Hippocampal formation (tissue), 2 donors: ENCODE measurements at places on chromosomes 12 and 14.
A peak's percentile ranks its signal among the peaks of the same experiment; 100 is the strongest.

DNA sequence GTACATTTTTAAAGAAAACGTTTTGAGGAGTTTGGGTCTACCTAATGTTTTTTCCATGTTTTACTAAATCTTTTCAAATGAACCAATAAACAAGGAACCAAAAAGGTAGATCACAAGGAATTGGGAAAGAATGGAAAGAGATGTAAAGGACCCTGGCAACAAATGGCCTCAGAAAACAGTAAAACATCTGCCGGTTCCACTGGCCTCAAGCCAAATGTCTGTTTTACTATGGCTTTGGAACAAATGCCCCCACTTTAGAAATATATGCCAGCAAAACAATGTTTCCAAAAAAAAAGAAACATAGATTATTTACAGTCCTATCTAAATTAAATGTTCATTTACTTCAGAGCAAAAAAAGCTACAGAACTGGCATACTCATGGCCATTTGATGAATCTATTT is 3.0 kb downstream of the TRMT5 start:
- no peak for DNase-seq

DNA sequence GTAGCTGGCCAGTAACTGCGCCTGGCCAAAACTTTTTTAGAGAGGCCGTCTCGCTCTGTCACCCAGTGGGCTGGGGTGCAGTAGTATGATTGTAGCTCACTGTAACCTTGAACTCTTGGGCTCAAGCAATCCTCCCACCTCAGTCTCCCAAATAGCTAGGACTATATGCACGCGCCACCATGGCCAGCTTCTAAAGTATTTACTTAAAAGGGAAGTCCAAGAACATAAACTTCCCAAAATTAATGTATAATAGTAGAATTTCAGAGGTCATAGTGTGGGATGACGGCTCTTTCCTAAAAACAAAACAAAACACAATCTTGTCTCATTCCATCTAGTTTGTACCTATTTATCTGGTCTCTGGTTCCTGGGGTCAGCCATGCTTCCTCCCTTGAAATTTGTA is 42.2 kb upstream of the FOS start:
- no peak for DNase-seq

GRCh38 chr12:89468648-89469326 is 55.8 kb downstream of the GALNT4 start:
- DNase-seq, result no peak

- no peak for DNase-seq
Observed at GRCh38 chr12:120761519-120761934, 35.9 kb downstream of the ACADS start.

GRCh38 chr14:70748422-70748821 is 60.9 kb downstream of the MAP3K9 start:
- no peak for DNase-seq

DNA sequence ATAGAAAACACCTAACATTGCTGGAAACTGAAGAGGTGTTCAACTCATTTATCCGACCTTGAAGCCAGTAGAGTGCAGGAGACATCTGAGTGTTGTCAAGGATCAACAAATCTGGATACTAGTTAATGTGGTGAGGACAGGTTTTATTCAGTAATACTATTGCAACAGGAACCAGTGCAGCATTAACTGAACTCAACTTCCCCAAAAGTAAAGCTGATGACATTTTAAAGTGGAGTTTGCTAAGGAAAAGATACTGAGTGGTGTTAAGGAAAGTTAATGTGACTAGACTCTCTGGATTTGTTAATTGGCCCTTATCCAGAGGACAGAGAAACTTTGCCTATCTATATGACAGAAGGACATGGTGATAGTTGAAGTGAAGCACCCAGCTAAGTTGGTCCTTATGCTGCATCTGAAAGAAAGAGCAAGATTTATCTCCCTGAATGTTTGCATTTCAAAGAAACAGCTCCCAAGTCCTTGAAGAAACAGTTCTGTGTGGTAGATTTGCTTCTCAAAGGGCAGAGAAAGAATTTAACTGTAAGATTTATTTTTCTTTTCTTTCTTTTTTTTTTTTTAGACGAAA is 1.2 kb upstream of the CLEC7A start:
- DNase-seq, result no peak

- DNase-seq, result no peak
Observed at GRCh38 chr12:51911788-51912711, 4.7 kb downstream of the ACVRL1 start.

GRCh38 chr12:20376984-20377383 is 8.6 kb downstream of the PDE3A start:
- no peak for DNase-seq

DNA sequence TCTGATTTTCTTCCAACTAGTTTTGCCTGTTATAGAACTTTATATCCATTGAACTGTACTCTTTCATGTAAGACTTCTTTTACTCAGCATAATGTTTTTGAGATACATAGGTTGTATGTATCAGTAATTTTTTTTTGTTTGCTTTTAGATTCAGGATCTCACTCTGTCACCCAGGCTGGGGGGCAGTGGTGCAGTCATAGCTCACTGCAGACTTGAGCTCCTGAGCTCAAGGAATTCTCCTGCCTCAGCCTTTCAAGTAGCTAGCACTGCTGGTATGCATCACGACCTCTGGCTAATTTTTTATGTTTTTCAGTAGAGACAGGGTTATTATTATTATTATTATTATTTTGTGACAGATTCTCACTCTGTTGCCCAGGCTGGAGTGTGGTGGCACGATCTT is 65.0 kb upstream of the DDHD1 start:
- no peak for DNase-seq

- DNase-seq, result no peak
Observed at GRCh38 chr14:54594537-54594936, 27.6 kb downstream of the SAMD4A start.

DNA sequence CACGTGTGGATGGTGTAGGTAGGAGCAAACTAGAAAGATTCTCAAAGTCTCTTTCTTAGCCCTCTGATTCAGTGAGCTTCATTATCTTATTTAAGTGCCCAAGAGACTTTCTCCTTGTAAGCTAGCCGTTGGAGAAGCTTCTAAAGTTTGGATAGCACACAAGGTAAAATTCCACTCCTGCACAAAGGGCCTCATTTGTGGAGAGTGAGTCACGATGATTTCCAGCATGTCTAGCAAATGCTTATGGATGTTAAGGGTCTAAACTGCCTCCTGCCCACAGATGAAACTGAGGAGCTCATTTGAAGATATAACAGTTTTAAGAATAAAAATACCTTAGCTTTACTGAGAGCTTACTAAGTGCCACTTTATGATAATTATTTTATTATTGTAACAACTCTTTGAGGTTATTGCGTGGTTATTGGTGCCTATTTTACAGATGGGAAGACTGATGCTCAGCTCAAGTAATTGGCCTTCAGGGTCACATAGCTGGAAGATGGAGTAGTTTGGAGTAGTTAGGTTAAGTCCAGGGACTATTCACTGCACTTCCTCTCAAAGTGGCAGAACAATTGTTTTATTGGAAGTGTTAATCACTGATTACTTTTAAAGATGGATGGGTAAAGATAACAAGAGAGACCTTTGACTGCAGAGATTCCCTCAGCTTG is 78.7 kb upstream of the HIF1A start:
- DNase-seq, result no peak

GRCh38 chr14:84095681-84096080 is 1434.3 kb upstream of the FLRT2 start:
- DNase-seq, result no peak

GRCh38 chr12:91603060-91603459 is 420.4 kb upstream of the DCN start:
- DNase-seq, result no peak

- peak; percentile 32 for DNase-seq
Observed at GRCh38 chr14:33307691-33308251, 369.1 kb downstream of the NPAS3 start.

- DNase-seq, result no peak
Observed at GRCh38 chr14:105161964-105162668, 6.5 kb downstream of the JAG2 start.

DNA sequence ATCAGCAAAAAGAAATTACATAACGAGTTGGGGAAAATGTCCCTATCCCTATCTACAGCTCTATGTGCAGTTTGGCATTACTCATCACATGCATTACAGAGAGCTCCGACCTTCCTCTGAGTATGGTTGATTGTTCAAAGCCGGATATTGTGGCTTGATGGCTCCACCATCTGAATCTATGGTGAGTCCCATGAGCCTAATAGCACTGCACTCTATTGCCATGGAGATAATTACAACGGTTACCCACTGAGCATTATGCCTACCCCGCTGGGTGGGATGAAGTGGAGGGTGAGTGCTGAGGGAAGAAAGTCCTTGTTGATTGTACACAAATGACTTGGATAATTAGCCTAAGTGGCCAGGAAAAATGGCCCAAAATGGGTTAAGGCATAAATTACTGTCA is 800.5 kb downstream of the NRXN3 start:
- DNase-seq, result no peak

DNA sequence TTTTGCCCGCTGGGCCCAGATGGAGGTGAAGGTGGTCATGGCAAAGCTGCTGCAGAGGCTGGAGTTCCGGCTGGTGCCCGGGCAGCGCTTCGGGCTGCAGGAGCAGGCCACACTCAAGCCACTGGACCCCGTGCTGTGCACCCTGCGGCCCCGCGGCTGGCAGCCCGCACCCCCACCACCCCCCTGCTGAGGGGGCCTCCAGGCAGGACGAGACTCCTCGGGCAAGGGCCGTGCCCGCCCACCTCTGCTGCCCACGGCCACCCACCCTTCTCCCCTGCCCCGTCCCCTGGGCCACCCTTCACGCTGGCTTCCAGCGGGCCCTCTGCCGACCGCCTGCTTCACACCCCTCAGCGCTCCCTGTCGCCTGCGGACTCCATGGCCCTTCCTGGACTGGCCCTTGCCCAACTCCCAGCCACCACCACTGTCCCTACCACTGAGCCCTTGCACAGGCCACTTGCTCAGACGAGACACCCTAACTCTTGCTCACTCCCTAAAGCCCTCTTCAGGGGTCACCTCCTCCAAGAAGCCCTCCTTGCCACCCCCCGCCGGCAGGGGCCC is 42.5 kb downstream of the CYP46A1 start:
- DNase-seq, result no peak

- no peak for DNase-seq
Observed at GRCh38 chr14:102492531-102492910, 17.1 kb downstream of the ANKRD9 start.

GRCh38 chr12:103573185-103573584 is 13.9 kb upstream of the STAB2 start:
- DNase-seq, result no peak

GRCh38 chr12:15047611-15048010 is 74.8 kb downstream of the PDE6H start:
- no peak for DNase-seq

- DNase-seq, result no peak
Observed at GRCh38 chr12:115437061-115437567, 753.1 kb upstream of the TBX3 start.

DNA sequence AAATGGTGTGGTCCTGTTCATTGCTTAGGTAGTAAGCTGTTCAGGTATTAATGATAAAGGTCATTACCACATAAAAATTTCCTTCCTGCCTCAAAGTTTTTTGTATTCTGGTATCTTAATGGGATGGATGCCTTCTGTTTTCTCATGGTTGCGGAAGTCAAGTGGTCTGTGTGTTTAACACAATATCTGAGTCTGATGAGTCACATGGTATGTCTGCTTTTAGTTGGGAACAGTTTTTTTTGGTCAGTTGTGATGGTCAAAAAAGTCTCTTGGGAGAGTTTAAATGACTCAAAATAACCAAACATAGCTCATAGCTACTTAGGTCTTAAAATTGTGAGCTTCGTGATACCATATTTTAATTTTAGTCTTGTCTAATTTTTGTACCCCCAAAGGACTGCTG is 40.7 kb downstream of the STK38L start:
- DNase-seq, result no peak

DNA sequence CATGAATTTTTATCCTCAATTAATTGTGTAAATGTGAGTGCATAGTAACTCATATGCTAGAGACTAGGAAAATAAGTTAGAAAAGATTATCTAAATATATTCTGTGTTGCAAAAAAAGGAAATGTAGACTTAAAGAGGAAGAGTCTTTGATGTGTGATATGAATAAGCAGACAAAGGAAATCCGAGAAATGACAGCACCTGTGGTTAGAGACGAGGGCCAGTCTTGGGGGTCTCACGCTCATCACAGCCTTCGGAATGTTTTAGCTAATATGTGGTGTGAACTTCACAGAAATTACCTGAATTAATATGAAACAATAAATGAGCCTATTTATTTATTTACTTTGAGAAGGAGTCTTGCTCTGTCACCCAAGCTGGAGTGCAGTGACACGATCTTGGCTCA is 11.6 kb downstream of the ATP6V0A2 start:
- no peak for DNase-seq

GRCh38 chr12:1723721-1724120 is 32.9 kb downstream of the ADIPOR2 start:
- no peak for DNase-seq

GRCh38 chr14:38053666-38054065 is 154.0 kb upstream of the SSTR1 start:
- no peak for DNase-seq

DNA sequence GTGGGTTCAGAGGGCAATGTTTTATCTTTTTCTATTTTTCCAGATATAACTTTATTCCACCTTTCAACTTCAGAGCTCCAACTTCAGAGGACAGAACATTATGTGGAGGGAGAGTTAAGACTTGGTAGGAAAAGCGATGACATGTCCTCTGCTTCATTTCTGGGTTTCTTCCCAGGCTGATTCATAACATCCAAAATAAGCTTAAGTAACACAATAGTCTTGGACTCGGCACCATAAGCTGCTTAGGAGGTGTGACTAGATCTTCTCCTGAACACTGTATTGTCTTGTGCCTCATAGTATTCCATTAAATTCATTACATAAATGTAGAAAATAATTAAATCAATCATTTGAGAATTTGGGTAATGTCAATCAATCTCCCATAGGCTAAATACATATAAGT is 95.5 kb upstream of the PDE3A start:
- DNase-seq, result no peak

DNA sequence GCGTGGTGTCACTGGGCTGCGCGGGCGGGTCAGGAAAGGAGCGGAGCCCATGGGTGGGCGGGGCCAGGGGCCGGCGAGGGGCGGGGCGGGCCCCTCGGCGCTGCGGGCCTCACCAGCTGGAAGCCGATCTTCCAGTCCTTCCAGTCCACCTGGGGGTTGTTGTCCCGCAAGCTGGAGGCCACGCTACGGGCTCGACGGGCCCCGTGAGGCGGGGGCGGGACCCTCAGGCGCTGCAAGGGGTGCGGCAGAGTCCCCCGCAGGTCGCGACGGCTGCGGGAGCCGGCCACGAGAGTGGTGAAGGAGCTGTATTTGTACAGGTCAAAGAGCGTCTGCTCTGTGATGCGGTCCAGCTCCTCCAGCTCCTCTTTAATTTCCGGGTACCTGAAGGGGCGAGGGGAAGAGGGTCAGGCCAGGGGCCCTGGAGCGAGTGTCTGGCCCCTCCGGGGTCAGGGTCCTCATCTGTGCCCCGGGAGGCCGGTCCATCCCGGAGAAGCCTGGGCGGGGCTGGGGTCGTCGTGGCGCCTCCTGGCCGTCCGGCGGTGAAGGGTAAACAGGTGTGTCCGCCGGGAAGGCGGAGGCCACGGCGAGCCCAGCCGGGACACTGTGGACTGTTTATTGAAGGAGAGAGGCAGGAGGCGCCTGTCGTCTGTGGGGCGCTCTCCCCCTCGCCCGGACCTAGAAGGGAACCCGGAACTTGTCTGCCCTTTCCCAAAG is 11.9 kb downstream of the SCNN1A start:
- DNase-seq, result peak; percentile 24

GRCh38 chr14:45177076-45177475 is 41.3 kb downstream of the FANCM start:
- no peak for DNase-seq
